Activated naive CD4-positive, alpha-beta T cell treated with anti-CD3 and anti-CD28 coated beads for 36 hours (primary cell): ENCODE measurements at places on chromosomes 2 and 18. TPM values are rescaled to one million over a fixed set of nuclear protein-coding genes. Genes with fewer than 3 reads are reported as not detected.

DNA sequence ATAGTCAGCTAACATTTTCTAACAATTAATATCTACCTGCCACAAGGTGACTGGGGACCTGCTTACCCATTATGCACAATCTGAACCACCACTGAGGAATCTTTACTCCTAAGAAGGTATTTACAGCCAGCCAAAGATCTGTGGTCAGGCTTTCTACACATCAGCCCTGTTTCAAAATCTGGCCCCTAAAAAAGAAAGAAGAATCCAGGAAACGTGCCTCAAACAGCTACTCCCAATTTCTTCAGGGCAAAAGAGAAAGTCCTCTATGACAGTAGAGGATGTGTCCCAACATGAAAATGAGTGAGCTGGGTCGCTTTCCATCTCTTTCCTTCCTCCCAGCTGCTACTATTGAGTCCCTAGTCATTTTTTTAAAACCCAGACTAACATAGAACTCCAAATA, 79.5 kb downstream of the EPB41L3 start:
- no peaks in the 10 kb centered on the region for H3K36me3 ChIP-seq
- no peak overlapping the region for H3K4me3 ChIP-seq
- no peak overlapping the region for H3K27ac ChIP-seq
- DNase-seq, result no peak

DNA sequence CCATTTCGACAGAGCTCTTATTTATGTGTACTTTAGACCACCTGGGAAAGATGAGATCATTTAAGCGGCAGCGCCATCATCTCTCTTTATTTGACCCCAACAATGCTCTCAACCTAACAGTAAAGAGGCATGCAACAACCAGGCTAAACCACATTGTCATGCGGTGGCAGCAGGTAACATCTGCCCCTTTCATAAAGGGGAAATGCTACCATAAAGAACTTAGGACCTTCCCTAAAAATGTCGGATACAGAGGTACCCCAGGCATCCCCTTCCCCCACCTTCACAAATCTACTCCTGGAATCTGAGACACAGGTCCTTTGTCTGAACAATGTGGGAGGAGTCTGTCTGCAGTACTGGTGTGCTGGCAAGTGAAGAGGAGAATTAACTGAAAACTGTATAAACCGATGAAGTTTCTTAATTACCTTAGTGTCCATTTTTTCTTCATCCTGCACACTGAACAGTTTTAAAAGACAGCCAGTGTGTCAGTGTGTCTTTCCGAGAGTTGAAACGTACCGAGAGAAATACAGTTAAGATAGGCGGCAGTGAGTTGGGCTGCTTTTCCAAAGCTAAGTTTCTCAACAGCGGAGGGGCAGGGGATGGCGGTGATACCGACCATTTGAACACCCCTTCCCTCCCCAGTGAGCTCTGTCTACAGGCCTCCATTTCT, 1.9 kb downstream of the MEX3C start:
- peak overlapping the region; percentile 84 for H3K4me3 ChIP-seq
- peak overlapping the region; percentile 96 for H3K27ac ChIP-seq
- H3K4me1 ChIP-seq, result peaks cover 39% of the 10 kb centered on the region
- H3K36me3 ChIP-seq, result peaks cover 27% of the 10 kb centered on the region
- peak; percentile 57 for DNase-seq

The GRHL1 gene
- total RNA-seq, result 0.69 TPM

The SLC23A3 gene
- total RNA-seq, result 0.84 TPM
